ENCODE measurements at places on chromosomes 12 and 14.

DNA sequence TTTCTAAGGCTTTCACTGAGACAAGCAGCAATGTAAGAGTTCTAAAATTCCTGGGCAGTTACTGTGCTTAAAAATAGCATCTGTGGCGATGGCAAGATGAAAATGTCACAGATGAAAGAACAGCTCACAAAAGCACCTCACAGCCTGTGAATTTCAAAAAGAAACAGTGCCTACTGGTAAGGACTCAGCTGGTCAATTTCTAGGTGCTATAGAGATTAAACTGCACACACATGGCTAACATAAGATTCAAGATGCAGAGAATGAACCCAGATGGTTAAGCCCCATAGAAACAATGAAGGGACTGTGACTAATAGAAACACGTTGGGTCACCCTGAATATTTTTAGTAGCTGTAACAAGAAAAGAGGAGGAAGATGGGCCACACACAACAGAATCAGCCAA is 12.0 kb upstream of the IL26 start:
- peak; percentile 27 for DNase-seq

- DNase-seq = no peak
Observed at GRCh38 chr14:106657460-106657859, 1131.1 kb downstream of the TMEM121 start.

GRCh38 chr12:30026621-30027234 is 243.0 kb upstream of the TMTC1 start:
- DNase-seq = peak; percentile 72

GRCh38 chr12:22702690-22703089 is 77.7 kb downstream of the ETNK1 start:
- DNase-seq = no peak

DNA sequence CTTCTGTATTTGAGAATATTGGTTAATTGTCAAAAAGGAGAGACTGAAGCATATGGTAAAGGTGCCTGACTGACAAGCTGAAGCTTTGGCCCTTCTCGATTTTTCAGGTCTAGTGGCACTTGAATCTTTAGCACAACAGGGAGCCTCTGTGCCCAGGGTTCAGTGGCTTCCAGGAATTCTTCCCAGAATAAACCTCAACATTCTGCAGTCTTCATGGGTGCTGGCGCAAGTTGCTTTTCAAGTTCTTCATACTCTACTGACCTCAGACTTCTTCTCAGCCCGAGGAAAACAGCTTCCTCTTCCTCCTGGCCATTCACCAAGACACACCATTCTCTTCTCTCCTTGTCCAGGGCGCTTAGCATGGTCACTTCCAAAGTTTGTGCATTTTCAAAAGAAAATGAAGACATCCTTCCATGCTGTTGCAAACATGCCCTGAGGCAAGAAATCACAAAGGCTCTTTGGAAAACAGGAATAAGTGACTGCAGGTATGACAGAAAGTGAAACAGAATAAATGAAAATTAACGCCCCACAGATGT is 89.9 kb downstream of the MGST1 start:
- DNase-seq = no peak

DNA sequence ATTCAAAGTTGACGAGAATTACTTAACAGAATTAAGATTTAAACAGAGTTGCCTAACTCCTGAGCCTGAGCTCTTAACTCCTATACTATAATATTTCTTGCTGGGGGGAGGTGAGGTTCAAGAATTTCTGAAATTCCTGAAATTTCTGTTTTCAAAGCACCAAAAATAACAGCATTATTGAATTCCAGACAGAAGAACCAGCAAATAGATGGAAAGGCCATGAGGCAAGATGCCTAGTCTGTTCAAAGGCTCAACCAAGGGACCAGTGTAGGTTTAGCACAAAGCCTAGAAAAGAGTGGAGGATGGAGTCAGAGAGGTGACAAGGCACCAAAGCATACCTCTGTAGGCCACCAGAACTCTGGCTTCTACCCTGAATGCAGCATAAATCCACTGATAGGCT is 76.4 kb downstream of the PPP1R12A start:
- DNase-seq = peak; percentile 31

All from adipocyte (in vitro differentiated cells).